IMR-90 (cell line): ENCODE measurements at places on chromosomes 6 and 20. TPM values are rescaled to one million over a fixed set of nuclear protein-coding genes. Genes with fewer than 3 reads are reported as not detected.

OTOR gene
- not detected in 2 replicates for total RNA-seq

KCNQ5 gene
- total RNA-seq: 1.3 and 1.7 TPM in 2 replicates

ELOVL4 gene
- total RNA-seq: 2.3 and 5.0 TPM in 2 replicates

CASS4 gene
- total RNA-seq: 25.8 and 26.1 TPM in 2 replicates

GRCh38 chr6:5217356-5217755, 43.4 kb downstream of the LYRM4 start:
- peaks cover 8% of the 10 kb centered on the region; the same call in 1 of the 2 replicates for H3K4me1 ChIP-seq
- H3K36me3 ChIP-seq: 0 out of 2 replicates have a peak, but pooled peaks cover 2% of the 10 kb centered on the region
- no peak overlapping the region for H3K4me3 ChIP-seq
- no peaks in the 10 kb centered on the region for H3K27me3 ChIP-seq
- no peak overlapping the region for H3K27ac ChIP-seq

GRCh38 chr6:136701045-136701444, 91.2 kb downstream of the MAP3K5 start:
- H3K4me3 ChIP-seq: no peak overlapping the region
- H3K36me3 ChIP-seq: peaks cover 1% of the 10 kb centered on the region; the same call in 1 of the 2 replicates
- H3K27me3 ChIP-seq: no peaks in the 10 kb centered on the region
- no peak overlapping the region for H3K27ac ChIP-seq
- peaks cover 4% of the 10 kb centered on the region; the same call in 1 of the 2 replicates for H3K4me1 ChIP-seq

DNA sequence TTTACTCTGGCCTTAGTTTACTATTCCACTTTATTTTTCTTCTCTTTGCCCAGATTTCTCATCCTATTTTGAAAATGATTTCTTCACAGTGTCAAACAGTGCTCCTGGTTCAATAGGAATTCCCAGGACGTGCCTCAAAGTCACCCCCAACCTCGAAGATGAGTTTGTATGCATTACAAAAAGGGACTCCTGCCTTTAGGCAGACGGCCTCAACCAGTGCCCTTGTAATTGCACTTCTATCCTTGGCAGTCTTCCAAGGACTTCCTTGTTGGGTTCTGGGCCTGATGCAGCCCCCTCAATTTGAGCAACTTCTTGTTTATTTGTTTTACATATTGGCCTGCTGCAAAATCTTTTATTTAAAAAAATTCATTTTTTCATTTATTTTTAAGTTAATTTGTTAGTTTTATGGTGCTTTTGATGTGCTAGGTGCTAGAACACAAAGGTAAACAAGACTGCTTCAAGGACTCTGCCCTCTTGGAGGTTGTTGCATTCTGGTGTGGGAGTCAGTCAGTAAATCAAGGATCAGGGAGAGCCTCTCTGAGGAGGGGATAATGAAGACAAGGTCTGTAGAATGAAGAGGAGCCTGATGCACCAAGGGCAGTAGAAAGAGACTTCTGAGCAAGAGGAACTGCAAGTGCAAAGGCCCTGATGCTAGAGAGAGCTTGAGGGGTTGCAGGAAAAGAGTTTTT, 181.5 kb upstream of the LAMP5 start:
- DNase-seq: no peak
- H3K4me1 ChIP-seq: peaks cover 6% of the 10 kb centered on the region; the same call in 1 of the 2 replicates
- H3K27me3 ChIP-seq: no peaks in the 10 kb centered on the region
- no peaks in the 10 kb centered on the region for H3K36me3 ChIP-seq

DNA sequence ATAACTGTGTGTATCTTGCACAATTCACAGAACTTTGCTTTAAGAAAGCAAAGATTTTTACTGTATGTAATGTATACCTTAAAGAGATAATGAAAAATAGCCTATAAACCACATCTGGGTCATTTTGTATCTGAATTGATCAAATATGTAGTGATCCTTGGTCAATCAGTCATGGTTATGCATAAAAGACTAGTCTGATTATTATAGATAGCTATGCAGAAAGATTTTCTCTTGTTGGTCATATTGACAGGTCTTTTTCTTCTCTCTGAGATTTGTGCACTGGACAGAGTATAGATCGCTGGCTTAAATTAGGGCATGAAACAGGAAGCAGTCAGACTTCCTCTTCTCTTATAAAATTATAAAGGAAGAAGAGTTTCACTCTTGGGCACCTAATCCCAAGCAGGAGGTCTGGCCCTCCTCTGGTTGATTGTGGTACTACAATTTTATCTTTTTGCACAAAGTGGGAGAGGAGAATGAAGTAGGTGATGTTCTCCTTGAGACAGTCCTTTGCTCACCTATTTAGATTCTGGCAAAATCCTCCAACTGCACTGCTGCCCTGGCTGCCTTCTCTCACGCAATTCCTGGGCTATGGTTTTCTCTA, 380.9 kb upstream of the RGS17 start:
- no peak overlapping the region for H3K27ac ChIP-seq
- H3K36me3 ChIP-seq: no peaks in the 10 kb centered on the region
- H3K4me3 ChIP-seq: no peak overlapping the region
- H3K27me3 ChIP-seq: no peaks in the 10 kb centered on the region
- no peaks in the 10 kb centered on the region for H3K4me1 ChIP-seq

- no peaks in the 10 kb centered on the region; the same call in 1 of the 2 replicates for H3K27me3 ChIP-seq
- no peaks in the 10 kb centered on the region for H3K4me1 ChIP-seq
- H3K36me3 ChIP-seq: no peaks in the 10 kb centered on the region
- H3K27ac ChIP-seq: no peak within 1 kb of the TSS
- no peak within 1 kb of the TSS for H3K4me3 ChIP-seq
- DNase-seq: no peak
These were observed at the start of gene ARMC12 for GRCh38 chr6:35736982-35737412. ARMC12 (plus strand) TSS chr6:35737032; CDS start chr6:35737109, 77 bp downstream.

DNA sequence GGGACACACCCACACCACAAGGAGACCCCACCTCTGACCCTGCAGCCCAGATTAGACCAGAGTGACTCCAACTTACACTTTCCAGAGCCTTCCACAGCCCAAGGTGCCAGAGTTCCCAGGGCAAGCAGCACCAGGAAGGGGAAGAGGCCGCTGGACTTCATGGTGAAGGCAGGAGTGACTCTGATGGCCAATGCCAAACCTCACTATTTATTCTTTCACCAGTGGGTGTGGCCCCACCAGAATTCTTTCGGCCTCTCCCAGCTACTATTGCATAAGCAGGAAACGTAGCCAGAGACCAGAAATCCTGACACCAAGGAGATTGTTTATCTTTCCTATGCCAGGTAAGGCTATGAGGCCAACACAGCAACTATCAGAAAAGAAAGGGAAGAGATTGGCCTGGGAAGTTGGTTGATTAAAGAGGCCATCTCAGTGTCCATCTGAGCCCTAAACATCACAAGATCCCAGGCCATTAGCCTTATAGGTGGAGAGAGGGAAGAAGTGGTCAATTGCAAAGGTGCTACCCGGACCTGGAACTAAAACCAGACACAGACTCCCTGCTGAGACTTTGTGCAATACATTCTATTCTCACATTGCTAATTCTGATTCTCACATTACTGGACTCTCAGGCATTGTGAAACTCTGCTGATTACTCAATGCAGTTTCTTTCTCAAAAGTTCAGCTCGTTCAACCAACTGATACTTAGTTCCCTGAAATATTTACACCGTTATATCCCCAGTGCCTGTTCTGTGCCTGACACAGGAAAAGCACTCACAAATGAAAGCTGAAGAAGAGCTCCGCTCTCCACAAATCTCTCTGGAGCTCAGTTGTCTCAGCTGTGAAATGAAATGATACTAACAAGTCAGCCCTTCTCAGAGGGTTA, at the start of gene SLPI:
TSS of gene SLPI (minus strand) at position 182 of the 880 bp plus-strand sequence. CDS start at position 161, 21 bp downstream.
- no peaks in the 10 kb centered on the region for H3K4me1 ChIP-seq
- DNase-seq: peak; percentile 9
- H3K27ac ChIP-seq: no peak within 1 kb of the TSS
- peaks cover 13% of the 10 kb centered on the region for H3K27me3 ChIP-seq
- H3K36me3 ChIP-seq: no peaks in the 10 kb centered on the region

- no peak overlapping the region for H3K4me3 ChIP-seq
- no peak for DNase-seq
- H3K4me1 ChIP-seq: no peaks in the 10 kb centered on the region
- no peak overlapping the region for H3K27ac ChIP-seq
These were observed 733.9 kb downstream of the CBLN4 start for GRCh38 chr20:55271371-55271770.

GRCh38 chr20:44471481-44471882, 4.2 kb upstream of the TTPAL start:
- 0 out of 2 replicates have a peak, but pooled peaks cover 4% of the 10 kb centered on the region for H3K4me1 ChIP-seq
- no peak overlapping the region for H3K27ac ChIP-seq
- H3K4me3 ChIP-seq: no peak overlapping the region
- H3K36me3 ChIP-seq: no peaks in the 10 kb centered on the region
- DNase-seq: peak; percentile 44

- H3K27ac ChIP-seq: no peak overlapping the region
- no peak for DNase-seq
- H3K4me1 ChIP-seq: no peaks in the 10 kb centered on the region
- H3K4me3 ChIP-seq: no peak overlapping the region
- H3K27me3 ChIP-seq: no peaks in the 10 kb centered on the region; the same call in 1 of the 2 replicates
These were observed 66.0 kb upstream of the KIF16B start for GRCh38 chr20:16639027-16639941.

GRCh38 chr20:38181207-38181801, 16.2 kb upstream of the TGM2 start:
- no peak for DNase-seq
- H3K4me1 ChIP-seq: peaks cover 2% of the 10 kb centered on the region; the same call in 1 of the 2 replicates
- H3K27ac ChIP-seq: no peak overlapping the region
- H3K4me3 ChIP-seq: no peak overlapping the region

DNA sequence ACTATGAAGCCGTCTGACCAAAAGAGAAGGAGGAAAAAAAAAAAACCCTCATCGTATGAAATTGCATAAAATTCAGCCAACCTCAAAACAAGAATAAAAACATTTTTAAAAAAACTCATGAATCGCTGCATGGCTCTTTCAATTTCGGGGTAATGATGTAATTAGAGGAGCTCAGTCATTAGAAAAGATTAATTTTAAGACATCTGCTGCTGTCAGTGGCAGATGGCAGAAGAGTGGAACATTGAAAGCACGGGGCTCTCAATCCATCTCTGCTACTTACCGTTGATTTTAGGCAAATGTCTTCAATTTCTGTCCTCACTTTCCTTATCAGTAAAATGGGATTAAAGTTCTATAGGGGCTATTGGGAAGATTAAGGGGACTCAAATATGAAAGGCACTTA, 79.1 kb downstream of the EYA2 start:
- no peaks in the 10 kb centered on the region for H3K36me3 ChIP-seq
- H3K4me3 ChIP-seq: no peak overlapping the region
- no peak overlapping the region for H3K27ac ChIP-seq

DNA sequence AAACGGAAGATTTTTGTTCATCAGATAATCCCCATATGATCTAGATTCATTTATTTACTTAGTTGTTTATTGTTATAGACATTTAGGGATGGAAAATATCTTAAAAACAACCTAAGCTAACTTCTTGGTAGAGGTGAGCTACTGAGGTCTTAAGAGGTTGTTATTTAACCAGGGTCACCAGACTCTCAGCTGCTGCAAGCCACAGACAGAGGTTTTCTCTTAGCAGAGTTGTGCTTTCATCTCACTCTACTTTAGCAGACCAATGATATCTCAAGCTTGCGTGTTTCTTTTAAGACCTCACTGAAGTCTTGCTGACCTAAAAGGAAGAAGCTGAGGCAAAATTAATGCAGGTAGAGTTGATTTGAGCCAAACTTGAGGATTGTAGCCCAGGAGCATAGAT, 43.6 kb downstream of the NCOA7 start:
- no peaks in the 10 kb centered on the region for H3K36me3 ChIP-seq
- no peak overlapping the region for H3K4me3 ChIP-seq
- no peak for DNase-seq

- H3K4me3 ChIP-seq: no peak overlapping the region
- no peak overlapping the region for H3K27ac ChIP-seq
- DNase-seq: no peak
These were observed 5.9 kb downstream of the RNASET2 start for GRCh38 chr6:166950443-166950821.

GRCh38 chr6:35034411-35035191, 106.5 kb downstream of the TCP11 start:
- peaks cover 6% of the 10 kb centered on the region; the same call in 1 of the 2 replicates for H3K4me1 ChIP-seq
- H3K36me3 ChIP-seq: peaks cover 1% of the 10 kb centered on the region; the same call in 1 of the 2 replicates
- H3K27ac ChIP-seq: no peak overlapping the region
- no peak for DNase-seq

- no peaks in the 10 kb centered on the region for H3K27me3 ChIP-seq
- no peaks in the 10 kb centered on the region for H3K4me1 ChIP-seq
- no peak overlapping the region for H3K27ac ChIP-seq
These were observed 73.6 kb upstream of the RNF146 start for GRCh38 chr6:127192911-127193541.
